Posterior vena cava (tissue), 2 donors: ENCODE measurements at places on chromosomes 2 and 18. TPM values are rescaled to one million over a fixed set of nuclear protein-coding genes. Genes with fewer than 3 reads are reported as not detected.

HOXD9 gene
- total RNA-seq: 12.0 TPM

RND3 gene
- total RNA-seq: 67.5 TPM

ANAPC1 gene
- 30.0 TPM for total RNA-seq

SNTG2 gene
- total RNA-seq: 5.2 TPM

KCNG2 gene
- total RNA-seq: 0.38 TPM

CCDC74B gene
- total RNA-seq: 1.4 TPM

NMUR1 gene
- 7.4 TPM for total RNA-seq

G6PC2 gene
- total RNA-seq: 0.14 TPM

NYAP2 gene
- total RNA-seq: not detected

KLHL14 gene
- 0.33 TPM for total RNA-seq
